ENCODE measurements at places on chromosomes 4 and X.

GRCh38 chr4:87547016-87547708 is 18.0 kb upstream of the SPARCL1 start:
- no peak for DNase-seq

- no peak for DNase-seq
Measured at GRCh38 chr4:155616117-155616516, 50.5 kb upstream of the GUCY1A1 start.

DNA sequence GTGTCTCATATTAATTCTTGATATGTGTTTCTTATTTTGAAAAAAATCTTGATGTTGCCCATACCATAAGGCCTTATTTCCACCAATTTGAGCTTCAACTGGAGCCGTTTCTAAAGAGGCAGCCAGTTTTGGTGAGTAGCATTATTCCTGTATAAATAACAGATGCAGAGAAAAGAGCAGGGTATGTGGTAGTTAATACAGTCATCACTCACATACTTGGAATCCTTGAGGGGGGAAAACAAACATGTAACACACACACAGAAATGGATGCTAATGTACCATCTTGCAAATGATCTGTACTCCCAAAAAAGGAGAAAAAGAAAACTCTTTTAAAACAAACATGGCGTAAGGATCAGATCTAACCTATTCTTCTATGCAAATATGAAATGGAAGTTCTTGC is 389.7 kb downstream of the GPM6A start:
- DNase-seq, result peak; percentile 51

- no peak for DNase-seq
Measured at GRCh38 chrX:124548571-124548970, 202.2 kb downstream of the SH2D1A start.

DNA sequence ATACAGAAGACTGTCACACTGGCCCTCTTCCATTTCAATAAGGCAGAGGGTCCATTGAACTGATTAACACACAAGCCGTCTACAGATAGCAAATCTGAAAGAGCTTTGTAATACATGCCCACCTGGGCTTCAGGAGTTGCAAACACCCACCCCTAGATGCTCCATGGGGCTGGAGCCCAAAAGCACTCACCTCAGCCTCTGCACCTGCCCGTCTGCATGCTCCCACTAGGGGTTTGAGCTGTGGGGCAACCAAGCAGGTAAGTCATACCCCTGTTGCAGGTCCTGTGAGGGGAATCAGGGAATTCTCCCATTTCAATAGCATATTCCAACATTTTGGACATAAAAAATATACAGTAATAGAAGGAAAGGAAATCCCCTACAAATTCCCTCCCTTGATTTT is 243.0 kb upstream of the KCNIP4 start:
- DNase-seq, result no peak

- DNase-seq, result no peak
Measured at GRCh38 chr4:81549984-81550383, 78.3 kb upstream of the RASGEF1B start.

GRCh38 chr4:38310446-38311043 is 350.3 kb downstream of the PTTG2 start:
- no peak for DNase-seq

GRCh38 chr4:11042760-11043159 is 358.2 kb upstream of the CLNK start:
- no peak for DNase-seq

DNA sequence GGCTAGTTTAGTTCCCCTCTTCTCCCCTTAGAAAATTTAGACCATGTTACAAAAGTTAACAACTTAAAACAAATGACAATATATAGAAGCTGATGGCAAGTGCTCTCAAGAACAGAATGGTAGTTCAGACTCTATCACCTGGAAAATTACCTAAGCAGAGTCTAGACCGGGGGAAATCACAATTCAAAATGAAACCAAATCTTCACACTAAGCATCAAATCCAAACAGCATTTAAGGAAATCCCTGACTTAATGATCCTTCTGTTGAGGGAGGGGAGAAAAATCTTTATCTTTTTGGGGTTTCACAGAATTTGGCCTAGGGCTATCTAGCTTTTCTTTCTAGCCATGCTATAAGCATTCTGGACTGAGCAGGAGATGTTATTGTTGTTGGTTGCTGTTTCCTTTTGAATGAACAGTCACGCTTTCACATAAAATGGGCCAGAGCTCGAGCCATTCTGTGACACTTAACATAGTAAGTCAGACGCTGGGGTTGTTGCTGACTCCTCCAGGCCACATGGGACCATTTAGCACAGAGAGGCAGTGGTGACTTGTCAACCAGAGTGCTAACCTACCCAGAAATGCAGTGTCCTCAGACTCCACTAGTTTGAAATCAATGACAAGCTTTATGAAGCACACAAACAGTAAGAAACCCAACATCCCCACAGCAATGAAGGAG is 16.0 kb upstream of the LSM6 start:
- no peak for DNase-seq

DNA sequence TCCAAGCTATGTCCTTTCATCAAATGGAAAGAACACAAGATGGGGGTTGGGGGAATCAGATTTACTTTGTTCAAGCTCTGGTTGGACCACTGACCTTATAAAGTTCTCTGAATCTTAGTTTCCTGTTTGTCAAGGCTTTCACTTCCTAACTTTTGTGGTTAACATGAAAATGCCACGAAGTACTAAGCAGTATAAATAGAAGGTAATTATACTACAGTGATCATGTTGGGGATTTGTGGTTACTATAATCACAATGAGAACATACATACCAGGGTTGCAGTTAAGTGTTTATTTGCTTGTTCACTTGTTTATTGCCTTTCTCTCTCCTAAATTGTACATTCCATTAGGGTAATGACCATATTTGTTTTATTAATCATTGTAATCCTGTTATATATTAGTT is 53.2 kb downstream of the SPRY1 start:
- peak; percentile 42 for DNase-seq

GRCh38 chr4:158033416-158034120 is 139.3 kb downstream of the GASK1B start:
- DNase-seq, result peak; percentile 27

DNA sequence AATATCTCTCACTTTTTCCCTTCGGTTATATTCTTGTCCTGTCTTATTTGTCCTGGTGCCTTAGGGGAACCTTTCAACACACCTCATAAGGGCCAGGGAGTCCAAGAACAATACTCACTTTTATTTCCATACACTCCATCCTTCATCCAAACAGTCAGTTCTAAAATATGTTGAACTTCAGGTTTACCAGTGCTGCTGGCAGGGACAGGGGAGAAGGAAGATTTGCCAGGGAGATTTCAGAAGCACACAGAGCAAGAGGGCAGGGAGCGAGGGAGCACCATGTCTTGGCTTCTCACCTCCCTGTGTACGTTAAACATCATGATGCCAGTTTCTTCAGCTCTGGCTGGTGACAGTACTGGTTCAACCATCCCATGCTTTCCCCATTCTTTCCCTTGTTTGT is 631.1 kb upstream of the FAT1 start:
- no peak for DNase-seq

DNA sequence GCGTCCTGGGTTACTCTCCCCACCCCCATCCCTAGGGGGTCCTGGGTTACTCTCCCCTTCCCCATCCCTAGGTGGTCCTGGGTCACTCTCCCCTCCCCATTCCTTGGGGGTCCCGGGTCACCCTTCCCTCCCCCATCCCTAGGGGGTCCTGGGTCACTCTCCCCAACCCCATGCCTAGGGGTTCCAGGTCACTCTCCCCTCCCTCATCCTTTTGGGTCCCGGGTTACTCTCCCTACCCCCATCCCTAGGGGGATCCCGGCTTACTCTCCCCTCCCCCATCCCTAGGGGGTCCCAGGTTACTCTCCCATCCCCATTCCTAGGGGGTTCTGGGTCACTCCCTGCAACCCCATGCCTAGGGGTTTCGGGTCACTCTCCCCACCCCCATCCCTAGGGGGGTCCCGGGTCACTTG is 1.5 kb downstream of the ASMTL start:
- DNase-seq, result no peak

DNA sequence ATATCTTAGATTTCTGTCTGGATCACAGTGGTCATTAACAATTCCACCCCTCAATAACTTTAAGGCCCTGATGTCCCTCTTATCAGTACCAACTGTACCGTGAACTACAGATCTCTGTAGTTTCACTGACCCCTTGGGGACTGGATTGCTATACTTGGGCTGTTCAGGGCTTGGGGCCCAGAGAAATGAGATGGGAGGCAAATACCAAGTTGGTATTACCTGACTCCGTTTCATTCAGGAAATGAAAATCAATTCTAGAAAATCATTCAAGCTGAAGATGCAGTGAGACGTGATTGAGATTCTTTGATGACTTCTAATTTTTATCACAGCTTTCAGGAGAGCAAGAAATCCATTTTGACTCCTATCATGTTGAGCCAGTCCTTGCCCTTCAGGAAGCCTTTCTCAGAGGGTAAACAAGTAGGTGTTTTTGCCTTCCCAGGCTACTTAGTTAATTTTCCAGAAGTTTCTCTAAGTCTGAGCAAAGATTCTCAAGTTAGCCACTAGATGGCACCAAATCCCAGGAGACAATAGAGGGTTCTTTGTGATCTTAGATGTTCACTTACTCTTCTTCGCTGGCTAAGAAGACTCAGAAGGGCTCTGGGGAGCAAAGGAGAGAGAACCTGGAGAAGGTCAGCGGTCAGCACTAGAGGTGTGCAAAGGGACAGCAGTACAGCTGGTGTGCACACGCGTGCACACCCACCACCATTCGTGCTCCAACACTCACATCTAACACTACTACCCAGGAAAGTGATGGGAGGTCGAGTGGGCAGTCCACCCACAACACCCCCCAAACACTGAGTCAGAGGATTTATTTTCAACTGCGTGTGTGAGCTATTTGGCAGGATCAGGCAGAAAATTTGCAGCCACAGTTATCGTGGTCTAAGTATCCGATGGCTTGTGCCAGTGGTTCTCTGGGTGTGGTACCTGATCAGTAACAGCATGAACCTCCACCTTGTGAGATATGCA is 7.4 kb downstream of the HNRNPH2 start:
- peak; percentile 73 for DNase-seq

DNA sequence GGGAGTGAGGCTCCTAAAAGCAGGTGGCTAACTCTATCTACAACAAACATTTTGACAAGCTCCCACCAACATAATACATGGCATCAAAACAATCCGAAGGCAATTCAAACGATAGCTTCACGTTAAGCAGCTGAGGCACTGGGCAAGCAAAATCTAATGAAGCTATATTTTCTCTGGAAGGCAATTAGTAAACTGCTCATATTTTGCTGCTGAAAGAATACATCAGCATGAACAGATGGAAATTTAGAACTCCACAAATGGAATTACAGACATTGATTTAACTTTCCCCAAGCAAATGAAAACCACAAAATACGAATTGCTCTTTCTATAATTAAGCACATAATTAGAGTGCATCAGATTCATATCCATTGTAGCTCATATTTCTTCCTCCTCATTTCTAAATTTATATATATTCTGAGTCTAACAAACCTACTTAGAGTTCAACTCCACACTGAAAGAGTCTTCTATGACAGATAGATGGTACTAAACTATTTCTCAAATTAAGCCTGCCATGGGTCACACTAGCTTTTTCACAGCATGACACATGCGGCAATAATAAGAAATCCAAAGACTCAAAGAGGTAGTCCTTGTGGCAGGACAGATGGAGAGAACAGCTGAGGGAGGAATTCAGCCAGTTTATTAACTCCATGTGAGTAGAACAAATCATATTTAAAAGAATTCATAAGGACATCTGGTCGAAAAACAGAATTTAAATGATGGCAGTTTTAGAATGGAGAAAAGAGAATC is 305.4 kb downstream of the MAPK10 start:
- DNase-seq, result no peak

DNA sequence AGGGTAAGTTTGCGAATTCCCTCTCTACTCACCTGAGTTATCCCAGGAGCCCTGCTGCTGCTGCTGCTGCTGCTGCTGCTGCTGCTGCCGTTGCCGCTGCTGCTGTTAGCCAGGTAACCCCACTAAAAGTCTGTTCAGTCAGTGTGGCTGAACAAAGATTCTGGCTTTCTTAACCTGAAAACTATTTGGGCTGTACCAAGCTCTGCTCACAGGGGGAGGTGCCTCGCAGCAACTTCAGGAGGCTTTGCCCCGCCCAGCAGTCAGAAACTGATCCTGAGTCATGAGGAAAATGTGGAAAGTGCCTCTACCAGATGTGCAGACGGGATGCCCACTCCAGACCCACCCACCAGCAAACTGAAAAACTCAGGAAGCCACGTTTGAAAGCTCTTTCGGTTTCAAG is at the start of gene CAPN6:
Gene CAPN6 (minus strand): TSS at position 145 of the 400 bp plus-strand sequence. CDS start 6,547 bp downstream, outside the sequence.
- DNase-seq, result peak; percentile 22

DNA sequence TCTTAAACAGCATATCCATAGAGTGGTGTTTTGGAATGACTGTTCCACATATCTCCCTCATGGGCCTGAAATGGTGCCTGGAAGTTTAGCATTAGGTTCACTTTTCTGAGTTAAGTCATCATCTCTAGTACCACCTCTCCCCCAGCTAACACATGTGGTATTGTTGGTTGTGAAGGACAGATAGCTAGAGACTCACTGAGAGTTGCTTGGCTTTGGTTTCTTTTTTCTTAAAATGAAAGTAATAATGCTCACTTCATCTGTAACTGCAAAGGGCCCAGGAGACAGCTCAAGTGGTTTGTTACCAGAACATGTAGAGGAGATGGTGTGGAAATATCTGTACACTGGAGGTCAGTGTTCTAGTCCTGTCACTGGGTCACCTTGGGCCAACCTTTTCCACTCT is 90.9 kb downstream of the EFNB1 start:
- no peak for DNase-seq
